ENCODE measurements at places on chromosomes 13 and 19.

GRCh38 chr13:51971520-51972426 is 39.5 kb downstream of the ATP7B start:
- no peak for DNase-seq

- no peak for DNase-seq
Measured at GRCh38 chr19:8028951-8029491, 23.5 kb upstream of the CCL25 start.

- no peak for DNase-seq
Measured at GRCh38 chr13:19586904-19587634, 25.7 kb upstream of the TPTE2 start.

DNA sequence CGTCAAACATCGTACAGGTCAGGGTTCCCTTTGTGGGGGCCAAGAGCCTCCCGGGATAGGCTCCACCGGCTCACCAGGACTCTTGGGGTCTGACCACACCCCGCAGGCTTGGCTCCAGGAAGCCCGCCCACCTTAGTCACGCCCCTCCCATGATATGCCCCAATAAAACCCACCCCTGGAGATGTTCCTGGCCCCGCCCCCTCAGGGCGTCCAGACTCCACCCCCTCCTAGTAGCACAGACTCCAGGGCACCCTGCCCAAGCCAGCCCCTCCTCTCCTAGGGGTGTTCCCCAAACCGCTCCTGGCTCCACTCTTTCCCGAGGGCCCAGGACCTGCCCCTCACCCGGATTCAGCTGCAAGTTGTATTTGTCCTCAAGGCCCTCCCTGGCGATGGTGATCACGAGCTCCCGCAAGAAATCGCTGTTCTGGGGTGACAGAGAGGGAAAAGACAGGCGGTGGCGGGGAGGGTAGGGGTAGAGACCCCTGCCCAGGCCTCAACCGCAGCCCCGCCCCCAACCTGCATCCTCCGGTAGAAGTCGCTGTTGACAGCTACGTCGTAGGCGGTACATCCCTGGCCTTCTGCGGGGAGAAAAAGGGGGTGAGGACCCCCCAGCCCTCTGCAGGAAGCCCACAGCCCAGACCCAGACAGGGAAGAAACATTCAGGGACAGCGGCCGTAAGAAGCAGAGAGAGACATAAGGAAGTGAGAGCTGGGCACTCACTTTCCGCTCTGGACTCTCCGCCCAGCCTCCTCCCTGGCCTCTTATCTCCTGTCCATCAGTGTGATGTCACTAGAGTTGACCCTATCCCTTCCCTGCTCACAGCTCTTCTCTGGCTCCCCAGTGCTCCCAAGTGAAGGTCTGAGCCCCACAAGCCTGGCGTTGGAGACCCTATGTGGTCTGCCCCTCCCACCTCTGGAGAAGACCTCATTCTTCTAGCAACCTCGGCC is 3.9 kb downstream of the PIH1D1 start:
- DNase-seq: no peak

GRCh38 chr19:49546825-49547565 is 19.2 kb downstream of the RCN3 start:
- no peak for DNase-seq

GRCh38 chr13:113113846-113114271 is 8.3 kb downstream of the F7 start:
- no peak for DNase-seq

DNA sequence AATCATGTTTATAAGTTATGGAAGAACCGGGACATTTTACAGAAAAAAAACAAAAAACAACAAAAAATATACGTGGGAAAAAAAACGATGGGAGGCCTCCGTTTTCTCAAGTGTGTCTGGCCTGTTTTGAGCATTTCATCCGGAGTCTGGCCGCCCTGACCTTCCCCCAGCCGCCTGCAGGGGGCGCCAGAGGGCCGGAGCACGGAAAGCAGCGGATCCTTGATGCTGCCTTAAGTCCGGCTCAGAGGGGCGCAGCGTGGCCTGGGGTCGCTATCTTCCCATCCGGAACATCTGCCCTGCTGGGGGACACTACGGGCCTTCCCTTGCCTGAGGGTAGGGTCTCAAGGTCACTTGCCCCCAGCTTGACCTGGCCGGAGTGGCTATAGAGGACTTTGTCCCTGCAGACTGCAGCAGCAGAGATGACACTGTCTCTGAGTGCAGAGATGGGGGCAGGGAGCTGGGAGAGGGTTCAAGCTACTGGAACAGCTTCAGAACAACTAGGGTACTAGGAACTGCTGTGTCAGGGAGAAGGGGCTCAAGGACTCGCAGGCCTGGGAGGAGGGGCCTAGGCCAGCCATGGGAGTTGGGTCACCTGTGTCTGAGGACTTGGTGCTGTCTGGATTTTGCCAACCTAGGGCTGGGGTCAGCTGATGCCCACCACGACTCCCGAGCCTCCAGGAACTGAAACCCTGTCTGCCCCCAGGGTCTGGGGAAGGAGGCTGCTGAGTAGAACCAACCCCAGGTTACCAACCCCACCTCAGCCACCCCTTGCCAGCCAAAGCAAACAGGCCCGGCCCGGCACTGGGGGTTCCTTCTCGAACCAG is 1.8 kb upstream of the APOE start:
- DNase-seq: no peak
